ENCODE measurements at places on chromosomes 4 and X.

DNA sequence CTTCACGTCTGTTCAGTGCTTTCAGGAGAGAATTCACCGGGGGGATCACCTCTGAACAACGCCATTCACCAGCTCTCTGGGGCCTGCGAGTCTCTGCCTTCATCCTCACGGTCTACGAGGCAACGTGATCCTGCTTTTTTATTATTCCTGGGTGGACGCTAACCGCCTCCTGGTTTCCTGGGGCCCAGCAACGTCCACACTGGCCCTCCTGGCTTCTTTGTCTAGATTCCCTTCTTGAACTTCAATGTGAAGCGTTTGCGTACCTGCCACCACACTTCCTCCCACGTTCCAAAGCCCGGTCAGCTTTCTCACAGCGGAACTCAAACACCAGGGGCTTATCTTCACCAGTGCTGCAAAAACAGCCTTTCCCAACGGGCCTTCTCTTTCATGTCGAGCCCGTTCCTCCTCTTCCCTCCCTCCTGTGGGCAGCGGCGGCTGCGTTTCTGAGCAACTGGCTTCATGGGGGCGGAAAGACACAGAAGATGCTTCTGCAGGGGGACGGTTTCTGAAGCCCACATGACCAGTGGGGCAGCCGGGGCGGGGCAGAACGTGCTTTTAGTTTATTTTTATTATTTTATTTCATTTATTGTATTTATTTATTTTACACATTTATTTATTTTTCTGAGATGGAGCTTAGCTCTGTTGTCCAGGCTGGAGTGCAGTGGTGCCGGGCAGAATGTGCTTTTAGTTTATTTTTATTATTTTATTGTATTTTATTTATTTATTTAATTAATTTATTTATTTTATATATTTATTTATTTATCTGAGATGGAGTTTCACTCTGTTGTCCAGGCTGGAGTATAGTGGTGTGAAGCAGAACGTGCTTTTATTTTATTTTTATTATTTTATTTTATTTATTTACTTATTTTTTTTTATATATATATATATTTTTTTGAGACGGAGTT lies 64.6 kb downstream of the CRLF2 start:
- DNase-seq, result no peak

GRCh38 chr4:144820728-144821085 lies 174.8 kb downstream of the HHIP start:
- no peak for DNase-seq

GRCh38 chr4:95190751-95191436 lies 357.9 kb downstream of the UNC5C start:
- DNase-seq, result no peak

DNA sequence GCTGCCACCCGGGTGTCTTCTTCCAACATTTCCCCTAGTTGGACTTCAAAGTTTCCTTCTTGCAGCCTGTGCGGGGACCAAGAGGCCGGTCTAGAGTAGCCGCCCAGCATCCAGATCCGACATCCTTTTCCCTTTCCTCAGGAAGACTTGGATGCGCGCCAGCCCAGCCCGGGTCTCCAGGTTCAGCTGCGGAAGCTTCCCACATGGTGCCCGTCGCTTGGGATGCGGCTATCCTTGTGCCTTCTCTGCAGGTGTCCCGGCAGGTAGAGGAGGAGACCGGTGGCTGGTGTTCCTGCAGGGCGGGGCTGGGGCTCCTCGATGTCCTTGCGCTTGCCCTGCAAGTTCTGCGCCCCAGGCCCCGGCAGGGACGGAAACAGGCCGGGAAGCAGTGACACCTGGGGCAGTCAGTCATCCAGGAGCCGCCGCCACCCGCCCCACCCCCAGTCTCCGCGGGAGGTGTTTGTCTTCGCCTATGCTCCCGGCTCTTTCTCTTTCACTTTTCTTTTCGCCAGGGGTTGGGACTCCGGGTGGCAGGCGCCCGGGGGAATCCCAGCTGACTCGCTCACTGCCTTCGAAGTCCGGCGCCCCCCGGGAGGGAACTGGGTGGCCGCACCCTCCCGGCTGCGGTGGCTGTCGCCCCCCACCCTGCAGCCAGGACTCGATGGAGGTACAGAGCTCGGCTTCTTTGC lies at the start of gene IL15:
Gene IL15, plus strand, starts transcription at position 502 of the 689 bp plus-strand sequence. CDS start 82,882 bp downstream, outside the sequence.
- peak; percentile 39 for DNase-seq

DNA sequence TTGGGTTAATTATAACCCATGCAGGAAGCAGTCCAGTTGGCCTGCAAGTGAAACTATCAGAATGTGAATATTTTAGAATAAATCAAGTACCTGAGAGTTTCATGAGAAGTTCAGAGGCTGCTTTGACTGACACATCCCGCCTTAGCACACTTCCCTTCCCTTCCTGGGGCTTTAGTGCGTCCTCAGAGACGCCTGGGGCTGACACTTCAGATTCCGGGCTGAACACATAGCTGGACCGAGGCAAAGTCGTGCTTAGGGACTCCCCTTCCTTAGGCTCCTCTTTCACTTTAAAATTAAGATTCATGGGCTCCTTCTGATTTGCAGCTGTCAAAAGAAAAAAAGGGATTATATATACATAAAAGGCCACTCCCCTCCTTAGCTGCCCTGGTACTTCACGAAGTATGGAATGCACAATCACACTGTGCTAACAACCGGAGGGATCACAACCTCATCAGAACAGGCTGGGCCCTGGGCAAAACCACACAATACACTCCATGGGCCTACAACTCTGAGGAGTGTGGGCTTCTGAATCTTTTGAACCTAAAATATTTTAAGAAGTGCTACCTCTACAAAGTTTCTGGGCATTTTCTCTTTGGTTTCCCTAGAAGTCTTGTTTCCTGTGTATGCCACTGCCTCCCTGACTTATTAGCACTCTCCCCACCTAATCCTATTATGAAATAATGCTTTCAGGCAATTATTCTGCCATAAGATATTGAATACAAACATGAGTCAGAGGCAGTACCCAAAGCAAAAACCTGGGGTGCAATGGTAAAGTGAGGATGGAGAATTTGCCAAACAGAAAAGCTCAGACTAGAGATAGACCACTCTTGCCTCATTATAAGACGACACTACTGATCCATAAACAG lies 68.2 kb downstream of the ZNF827 start:
- no peak for DNase-seq

- no peak for DNase-seq
Observed at GRCh38 chr4:147899512-147899911, 167.6 kb downstream of the ARHGAP10 start.

- no peak for DNase-seq
Observed at GRCh38 chr4:64230709-64231310, 178.4 kb downstream of the TECRL start.

DNA sequence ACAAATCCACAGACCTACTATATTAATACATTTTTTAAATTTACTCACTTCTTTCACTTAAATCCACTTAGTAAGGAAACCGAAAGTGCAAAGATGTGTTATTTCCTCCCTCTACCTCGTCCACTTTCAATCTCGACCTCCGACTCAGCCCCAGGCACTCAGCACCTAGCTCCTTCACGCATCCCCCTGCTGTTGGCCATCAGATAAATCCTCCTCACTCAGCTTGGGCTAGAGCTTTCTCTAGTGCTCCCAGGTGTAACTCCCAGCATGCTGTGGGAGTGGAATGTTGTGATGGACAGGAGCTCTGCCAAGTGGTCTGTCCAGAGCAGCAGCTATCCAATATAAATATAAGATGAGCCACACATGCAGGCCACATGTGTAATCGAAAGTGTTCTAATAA lies 26.7 kb upstream of the TEC start:
- no peak for DNase-seq

GRCh38 chr4:30952526-30953219 lies 232.5 kb downstream of the PCDH7 start:
- no peak for DNase-seq

DNA sequence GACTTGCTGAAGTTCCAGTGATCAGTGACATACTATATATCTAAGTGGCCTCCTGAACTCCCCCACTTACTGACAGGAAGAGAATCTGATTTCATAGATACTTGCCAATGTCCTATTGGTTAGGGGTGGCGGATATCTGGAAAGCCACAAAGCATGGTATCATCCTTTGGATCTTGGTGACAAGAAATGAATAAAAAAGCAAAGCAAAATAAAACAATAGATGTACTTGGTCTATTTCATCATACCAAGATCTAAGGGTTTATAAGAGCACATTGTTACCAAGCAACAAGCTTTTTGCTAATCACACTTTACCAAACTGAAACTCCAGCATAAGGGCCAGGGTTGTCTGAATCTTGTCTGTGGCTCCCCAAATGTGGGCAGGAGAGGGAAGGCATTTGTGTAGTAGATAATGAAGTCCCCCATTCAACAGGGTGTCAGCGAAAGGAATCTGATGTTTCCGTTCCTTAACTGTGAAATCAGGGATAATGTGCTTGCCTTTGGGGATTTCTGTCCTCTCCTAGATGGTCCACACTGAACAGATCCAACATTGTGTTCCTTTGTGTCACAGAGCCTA lies 125.0 kb upstream of the SMIM10 start:
- no peak for DNase-seq

- DNase-seq, result peak; percentile 43
Observed at GRCh38 chrX:69038188-69038587, 127.1 kb downstream of the PJA1 start.

DNA sequence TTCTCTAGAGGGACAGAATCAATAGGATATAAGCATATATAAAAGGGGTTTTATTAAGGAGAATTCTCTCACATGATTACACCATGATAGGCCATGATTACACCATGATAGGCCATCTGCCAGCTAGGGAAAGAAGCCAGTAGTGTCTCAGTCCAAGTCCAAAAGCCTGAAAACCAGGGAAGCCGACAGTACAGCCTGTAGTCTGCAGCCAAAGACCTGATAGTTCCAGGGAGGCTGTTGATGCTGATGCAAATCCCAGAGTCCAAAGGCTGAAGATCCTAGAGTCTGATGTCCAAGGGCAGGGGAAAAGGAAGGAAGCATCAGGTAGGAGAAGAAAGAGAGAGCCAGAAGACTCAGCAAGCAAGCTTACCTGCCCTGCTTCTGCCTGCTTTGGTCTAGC lies 411.3 kb upstream of the EMCN start:
- DNase-seq, result no peak

DNA sequence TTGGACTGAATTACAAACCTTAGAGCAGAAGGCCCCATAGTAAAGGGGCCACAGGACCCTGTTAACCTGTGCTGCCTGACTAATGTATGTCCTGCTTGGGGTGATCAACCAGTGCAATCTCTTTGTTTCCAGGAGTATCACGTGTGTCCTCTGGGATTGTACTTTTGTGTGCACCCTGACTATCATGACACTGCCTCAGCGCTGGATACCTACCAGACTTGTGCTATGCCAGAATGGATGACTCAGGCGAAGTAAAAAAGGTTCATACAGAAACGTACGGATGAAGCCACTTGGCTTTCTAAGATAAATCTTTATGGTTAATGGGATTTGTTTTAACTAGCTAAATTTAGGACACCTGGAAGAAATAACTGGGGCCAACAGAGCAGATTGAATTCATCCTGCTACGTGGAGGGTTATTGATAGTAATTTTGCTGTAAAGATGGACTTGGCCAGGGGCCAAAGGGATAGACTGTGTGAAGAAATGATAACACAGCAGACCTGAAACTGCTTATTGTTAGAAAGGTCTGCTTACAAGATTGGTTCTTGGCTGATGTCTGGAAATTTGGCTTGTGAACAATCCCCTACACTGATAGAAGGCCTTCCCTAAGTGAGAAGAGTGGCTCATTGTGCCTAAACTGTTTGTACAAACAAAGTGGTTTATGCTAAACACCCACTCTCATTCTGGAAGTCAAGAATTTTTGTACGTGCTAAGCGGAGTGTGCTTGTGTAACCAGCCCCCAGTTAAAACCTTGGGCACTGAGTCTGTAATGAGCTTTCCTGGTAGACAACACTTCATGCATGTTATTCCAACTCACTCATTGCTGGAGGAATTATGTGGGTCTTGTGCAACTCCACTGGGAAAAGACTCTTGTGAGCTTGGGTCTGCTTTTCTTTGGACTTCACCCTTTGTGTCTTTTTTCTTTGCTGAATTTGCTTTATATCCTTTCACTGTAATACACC lies 750.5 kb upstream of the HTR2C start:
- no peak for DNase-seq

DNA sequence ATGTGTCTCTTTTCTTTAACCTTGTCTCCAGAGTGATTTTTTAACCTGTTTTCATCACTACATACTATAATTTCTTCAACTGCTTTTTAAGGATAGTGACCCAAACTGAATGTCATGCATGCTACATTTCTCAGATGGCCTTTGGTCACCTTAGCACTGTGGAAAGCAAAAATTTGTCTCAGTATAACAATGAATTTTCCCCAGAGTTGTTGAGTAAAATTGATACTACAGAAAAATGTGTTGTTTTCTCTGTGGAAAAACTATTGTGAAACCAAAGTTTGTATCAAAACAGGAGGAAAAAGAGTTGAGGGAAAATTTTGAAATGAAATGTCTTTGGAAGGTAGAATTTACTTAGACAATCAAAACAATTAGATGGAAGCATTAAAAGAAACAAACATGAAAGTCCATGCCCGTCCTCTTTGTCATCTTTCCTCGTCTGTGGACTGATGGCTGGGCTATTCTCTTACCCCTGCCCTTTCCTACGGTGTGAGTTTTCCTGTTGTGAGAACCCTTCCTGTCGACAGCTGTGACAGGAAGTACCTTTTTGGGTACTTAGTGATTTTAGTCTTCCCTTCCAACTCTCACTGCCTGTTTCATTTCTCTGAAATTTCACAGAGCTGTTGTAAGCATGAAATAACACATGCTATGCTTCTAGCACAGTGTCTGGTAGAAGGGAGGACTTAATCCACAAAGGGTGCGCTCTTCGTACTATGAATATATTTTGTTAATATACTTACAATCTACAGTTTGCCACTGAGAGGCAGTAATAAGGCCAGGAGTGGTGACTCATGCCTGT lies 50.8 kb downstream of the LRP2BP start:
- no peak for DNase-seq

DNA sequence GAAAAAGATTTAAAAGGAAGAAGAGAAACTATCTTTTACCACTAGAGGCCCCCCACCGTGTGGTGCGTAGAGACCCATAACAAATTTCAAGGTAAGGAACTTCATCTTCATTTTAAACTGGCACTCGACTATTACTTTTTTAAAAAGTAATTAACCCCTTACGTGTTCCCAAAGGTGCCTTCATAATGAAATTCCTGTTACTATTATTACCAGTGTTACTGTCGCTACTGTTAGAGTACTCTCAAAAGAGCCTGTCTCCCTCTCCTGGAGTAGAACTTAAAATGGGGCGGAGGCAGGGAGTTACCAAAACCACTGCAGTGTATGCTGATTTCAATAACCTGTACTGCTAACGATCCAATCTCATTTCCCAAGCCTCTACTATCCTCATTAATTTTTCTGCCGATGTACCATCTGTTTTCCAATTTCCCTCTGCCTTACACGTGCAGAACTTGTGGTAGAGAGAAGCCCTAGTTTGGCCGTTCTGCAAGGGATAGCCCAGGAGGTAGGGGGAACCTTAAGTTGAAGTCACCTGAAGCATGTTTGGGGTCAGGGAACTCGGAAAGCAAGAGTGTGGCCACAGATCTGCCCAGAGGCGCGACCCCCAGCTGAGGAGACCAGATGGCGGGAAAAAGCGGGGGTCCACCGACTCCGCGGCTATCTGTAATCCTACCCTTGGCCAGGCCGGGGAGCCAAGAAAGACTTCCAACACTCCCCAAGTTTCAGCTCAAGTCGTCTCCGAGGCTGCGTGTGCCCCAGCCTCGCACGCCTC lies 720 bp upstream of the STK26 start:
- DNase-seq, result peak; percentile 69

GRCh38 chrX:111375747-111376146 lies 36.2 kb downstream of the DCX start:
- no peak for DNase-seq
